ENCODE measurements at places on chromosomes 3 and 15.

- DNase-seq: no peak
These were observed 156.2 kb downstream of the MEGF11 start for GRCh38 chr15:66097151-66098021.

DNA sequence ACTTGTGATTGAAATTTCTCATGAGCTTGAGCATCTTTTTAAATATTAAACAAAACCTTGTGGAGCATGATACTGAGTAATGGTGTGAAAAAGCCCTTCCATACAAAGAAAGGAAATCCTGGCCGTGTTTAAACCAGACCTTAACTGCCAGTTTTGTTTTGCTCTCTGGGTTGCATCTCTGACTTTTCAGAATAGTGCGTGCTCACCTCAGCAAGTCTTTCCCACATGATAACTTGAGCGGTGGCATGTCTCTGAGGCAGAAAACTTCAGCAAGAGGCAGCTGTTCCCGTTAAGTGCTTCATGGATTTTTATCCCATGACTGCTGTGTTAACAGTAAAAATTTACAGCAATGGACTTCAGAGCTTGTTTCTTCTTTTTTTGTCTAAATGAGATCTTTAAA, 393.3 kb downstream of the FEZF2 start:
- DNase-seq: no peak

DNA sequence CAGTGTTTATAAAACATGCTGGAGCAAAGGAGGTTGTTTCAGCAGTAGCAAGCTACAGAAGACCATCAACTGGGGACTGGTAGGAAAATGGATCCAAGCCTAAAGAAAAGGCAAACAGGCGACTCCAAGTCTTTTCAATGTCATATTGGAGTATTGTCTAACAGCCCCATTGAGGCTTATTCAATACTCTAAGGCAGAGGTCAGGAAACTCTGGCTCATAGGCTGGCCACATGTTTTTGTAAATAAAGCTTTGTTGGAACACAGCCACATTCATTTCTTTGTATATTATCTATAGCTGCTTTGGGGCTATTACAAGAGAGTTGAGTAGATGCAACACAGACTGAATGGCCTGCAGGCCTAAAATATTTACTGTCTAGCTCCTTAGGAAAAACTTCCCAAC, 77.5 kb downstream of the RPL22L1 start:
- peak; percentile 63 for DNase-seq

- DNase-seq: no peak
These were observed 491.6 kb upstream of the NECTIN3 start for GRCh38 chr3:110579840-110580550.

- DNase-seq: peak; percentile 52
These were observed 11.1 kb downstream of the UACA start for GRCh38 chr15:70752193-70752635.

- no peak for DNase-seq
These were observed 24.9 kb upstream of the ACAD9 start for GRCh38 chr3:128854475-128854874.

- DNase-seq: no peak
These were observed 424.9 kb upstream of the ZNF385D start for GRCh38 chr3:22175947-22176346.

GRCh38 chr15:67133738-67134066, 68.3 kb downstream of the SMAD3 start:
- no peak for DNase-seq

- no peak for DNase-seq
These were observed 491.4 kb downstream of the TUSC7 start for GRCh38 chr3:117200962-117201361.

Data from muscle of arm (tissue), 14 donors.